ENCODE measurements at places on chromosomes 4 and X.

DNA sequence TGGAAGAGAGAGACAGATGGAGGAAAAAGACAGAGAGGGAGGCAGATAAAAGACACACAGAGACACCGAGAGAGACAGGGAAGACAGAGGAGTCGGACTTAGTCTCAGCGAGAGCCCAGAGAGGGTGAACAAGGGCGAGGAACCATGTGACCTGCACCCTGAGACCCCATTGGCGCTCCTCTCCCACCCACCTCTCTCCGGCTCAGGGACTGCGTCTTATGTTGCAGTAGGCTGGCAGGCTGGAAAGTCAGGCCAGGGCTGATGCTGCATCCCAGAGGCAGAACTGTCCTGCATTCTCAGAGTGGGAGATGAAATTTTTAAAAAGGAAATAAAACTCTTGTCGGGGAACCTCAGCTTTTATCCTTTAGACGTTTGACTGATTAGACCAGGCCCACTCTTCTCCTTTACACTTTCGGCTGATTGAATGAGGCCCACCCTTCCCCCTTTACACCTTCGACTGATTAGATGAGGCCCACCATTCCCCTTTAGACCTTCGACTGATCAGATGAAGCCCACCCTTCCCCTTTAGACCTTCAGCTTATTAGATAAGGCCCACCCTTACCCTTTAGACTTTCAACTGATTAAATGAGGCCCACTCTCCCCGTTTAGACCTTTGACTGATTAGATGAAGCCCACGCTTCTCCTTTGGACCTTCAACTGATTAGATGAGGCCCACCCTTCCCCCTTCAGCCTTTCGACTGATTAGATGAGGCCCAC is 29.5 kb upstream of the IL3RA start:
- no peak for DNase-seq

DNA sequence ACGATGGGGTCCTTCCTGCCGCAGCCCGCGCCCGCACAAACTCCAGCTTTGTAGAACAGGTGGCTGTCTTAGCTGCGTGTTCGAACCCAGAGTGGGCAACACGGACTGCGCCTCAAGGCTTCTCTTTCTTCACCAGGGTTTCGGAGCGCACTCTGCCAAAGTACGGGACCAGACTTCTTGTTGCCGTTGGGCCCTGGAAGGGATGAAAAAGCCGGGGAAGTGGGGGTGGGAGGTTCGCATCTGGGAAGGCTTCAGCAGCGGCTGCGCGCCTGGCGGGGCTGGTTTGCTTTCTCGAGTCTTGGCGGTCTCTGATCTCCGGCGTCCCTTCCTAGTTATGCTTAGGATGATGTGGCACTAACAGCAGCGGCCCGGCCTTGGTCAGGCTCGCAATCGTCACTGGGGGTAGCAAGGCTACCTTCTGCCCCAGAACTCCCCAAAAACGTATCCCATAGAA is 673 bp downstream of the PARM1 start:
- DNase-seq = peak; percentile 26

DNA sequence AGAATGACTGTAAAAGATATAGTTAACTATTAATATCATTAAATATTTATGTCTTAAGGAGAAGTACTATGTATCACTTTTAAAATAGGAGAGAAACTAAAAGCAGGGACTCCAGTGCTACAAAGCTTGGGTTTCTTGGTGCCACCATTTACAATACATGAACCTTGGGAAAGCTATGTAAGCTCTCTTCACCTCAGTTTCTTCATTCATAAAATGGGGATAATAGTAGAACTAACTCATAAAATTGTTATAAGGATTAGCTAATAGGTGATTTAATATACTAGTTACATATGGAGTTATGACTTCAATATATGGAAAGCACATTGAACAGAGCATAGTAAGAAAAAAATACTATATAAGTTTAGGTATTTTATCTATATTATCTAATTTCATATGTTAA is 23.7 kb downstream of the EPGN start:
- no peak for DNase-seq

DNA sequence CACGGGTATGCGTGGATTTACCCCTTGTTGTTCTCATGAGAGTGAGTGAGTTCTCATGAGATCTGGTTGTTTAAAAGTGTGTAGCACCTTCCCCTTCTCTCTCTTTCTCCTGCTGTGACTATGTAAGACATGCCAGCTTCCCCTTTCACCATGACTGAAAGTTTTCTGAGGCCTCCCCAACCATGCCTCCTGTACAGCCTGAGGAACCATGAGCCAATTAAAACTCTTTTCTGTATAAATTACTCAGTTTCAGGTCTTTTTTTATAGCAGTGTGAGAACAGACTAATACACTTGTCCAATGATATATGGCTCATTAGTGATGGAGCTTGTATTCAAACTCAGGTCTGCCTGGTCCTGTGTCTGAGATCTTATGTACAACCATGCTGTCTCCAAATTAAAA is 28.5 kb upstream of the RTL3 start:
- DNase-seq = no peak

DNA sequence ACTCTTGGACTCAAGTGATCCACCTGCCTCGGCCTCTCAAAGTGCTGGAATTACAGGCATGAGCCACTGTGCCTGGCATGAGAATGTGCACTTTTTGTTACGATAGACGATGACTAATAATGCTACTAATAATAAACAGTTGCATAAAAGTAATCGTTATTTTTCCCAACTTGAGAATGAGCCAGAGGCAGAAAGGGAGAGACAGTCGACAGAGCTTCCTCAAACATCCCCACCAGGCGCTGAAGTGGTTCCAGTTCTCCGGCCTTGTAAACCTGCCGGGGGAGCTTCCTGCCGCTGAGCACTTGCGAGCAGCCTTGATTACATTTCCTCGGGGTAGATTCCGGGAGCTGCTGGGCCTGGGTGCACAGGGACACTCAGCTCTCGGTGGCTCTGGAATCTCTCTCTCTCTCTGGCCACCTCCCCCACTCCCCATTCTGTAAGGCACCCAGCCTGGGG is 8.9 kb upstream of the HTRA3 start:
- DNase-seq = peak; percentile 70
